ENCODE measurements at places on chromosomes 2 and 18. TPM values are rescaled to one million over a fixed set of nuclear protein-coding genes. Genes with fewer than 3 reads are reported as not detected.

INHA gene
- total RNA-seq, result not detected

HOXD13 gene
- not detected for total RNA-seq

TRIM43 gene
- total RNA-seq, result not detected

CLEC4F gene
- 0.27 TPM for total RNA-seq

Data from T-helper 1 cell treated with Interleukin-12 subunit alpha and Interleukin-12 subunit beta and Interleukin-4 antibody, amounts not matched to agents 30 ng/mL and 1 ng/mL, for 36 hours (primary cell).